ENCODE measurements at places on chromosomes 4 and X.

DNA sequence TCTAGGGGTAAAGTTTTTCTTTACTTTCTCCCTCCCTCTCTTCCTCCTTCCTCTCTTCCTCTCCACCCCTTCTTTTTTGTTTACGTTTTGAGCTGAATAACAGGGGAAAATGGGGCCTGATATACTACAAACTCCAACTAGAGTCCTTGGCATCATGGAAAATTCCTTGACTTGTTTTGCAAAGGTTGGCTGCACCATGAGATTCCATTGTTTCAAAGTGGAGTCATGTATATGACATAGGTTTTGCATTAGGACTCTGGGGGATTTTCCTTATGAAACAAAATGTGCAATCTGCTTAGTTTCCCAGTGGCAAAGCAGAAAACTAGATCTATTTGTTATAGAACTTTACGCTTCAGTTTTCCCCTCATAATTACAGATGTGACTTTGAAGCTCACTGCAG is 233.5 kb upstream of the PGRMC2 start:
- DNase-seq = no peak

GRCh38 chr4:32745351-32745750 is 2025.2 kb downstream of the PCDH7 start:
- no peak for DNase-seq

DNA sequence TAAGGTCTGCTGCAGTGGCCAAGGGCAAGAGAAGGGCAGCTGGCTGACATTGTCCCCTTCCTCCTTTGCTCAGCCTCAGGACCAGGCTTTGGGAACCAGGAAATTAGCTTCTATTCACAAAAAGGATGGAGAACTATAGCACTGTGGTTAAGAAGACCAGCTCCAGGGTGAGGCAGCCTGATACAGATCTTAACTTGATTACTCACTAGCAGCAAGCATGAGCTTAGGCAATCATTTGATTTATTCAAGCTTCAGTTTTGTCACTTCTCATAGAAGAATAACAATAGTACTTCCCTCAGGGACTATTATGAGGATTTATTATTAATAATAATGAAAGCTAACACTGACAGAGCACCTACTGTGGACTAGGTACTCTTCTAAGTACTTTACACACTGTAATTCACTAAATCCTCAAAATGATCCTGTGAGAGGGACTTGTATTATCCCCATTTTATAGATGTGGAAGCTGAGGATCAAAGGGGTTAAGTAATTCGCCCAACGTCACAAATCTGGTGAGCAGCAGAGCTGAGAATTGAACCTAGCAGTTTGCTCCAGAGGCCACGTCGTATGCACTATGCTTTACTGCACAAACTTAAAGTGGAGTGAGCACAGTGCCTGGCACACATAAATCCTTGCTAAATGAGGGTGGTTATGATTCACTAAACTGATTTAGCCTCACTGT is 130.4 kb upstream of the PAK3 start:
- DNase-seq = no peak

DNA sequence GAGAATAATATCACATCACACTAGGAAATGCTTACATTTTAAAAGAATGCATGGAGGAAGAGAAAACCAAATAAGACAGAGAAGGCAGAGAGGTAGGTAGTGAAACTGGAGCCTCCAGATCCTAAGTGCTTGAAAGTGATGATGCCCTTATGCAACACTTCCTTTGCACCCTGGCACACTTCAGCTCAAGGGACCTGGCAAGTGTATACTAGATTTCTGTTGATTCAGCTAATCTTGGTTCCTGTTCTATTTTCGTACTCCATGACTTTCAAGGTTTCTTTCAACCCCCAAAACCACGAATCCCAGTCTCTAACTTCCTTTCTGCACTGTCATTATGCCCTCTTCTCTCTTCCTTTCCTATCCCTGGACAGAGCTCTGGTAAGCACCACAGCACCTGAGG is 36.9 kb upstream of the SH3KBP1 start:
- DNase-seq = no peak

GRCh38 chr4:102263024-102263787 is 82.1 kb downstream of the SLC39A8 start:
- DNase-seq = no peak

GRCh38 chr4:59583845-59584568 is 1616.1 kb upstream of the ADGRL3 start:
- no peak for DNase-seq

DNA sequence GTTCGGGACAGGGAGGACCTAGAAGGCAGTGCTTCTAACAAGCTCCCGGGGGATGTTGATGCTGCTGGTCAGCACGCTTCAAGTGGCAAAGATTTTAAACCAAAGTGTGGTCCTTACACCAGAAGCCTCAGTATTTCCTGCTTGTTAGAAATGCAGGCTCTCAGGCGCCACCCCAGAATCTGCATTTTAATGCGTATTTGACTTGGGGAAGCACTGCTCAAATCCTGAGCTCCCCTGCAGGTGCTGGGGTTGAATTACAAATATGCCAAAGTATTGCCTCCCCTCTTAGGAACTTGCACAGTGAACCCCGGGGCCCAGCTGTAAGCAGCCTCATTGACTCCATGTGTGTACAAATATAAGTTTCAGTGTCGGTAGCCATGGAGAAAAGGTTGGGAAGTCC is 70.8 kb upstream of the RAI2 start:
- no peak for DNase-seq

DNA sequence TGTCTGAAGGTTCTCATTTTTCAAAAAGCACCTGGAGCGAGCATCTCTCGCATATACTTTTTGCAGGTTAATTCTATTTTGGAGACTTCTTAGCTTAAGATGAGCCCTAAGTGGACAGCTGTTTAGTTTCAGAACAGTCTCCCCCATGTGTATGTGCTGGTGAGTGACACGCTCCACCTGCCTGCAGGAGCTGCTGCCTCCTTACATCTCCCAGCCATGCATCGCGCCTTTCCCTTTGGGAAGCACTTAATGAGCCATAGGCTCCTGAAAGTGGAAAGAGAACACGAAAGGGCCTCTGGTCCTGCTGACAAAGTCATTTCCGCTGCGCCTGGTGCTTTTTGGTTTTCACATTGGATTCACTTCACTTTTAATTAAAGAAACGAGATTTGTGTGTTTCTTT is 56.1 kb downstream of the TRIML2 start:
- no peak for DNase-seq

DNA sequence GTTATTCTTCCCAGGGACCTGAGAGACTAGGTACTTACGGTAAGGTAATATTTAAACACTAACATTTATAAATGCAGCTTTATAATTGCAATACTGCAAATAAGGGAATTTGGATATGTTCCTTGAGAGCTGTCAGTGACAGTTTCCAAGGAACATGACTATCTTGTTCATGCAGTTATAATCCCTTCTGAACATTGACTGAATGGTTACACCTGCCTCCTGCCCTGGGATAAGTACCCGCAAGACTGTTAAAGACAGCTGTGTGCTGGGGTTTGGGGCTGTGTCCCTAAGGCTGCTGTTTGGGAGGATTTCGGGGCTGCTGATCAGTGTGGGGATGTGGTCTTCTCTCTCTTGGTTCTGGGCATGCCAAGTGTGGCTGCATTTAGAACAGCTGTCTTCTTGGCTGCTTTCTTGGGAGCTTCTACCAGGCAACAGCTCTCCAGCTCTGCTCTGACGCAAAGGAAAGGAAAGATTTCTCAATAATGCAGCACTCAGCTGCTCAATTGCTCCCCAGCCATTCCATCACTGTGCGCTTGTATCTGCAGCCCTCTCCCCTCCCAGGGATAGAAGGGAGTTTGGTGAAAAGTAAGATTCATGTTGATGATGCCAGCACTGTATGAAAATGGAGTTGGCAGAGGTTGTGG is 298.8 kb upstream of the TAPT1 start:
- no peak for DNase-seq

- no peak for DNase-seq
Measured at GRCh38 chr4:183424109-183424744, 20.2 kb upstream of the CDKN2AIP start.

GRCh38 chr4:87032884-87033533 is 98.2 kb downstream of the AFF1 start:
- no peak for DNase-seq

GRCh38 chr4:122017296-122017695 is 65.4 kb upstream of the TRPC3 start:
- no peak for DNase-seq

- peak; percentile 66 for DNase-seq
Measured at GRCh38 chrX:41009850-41010846, 75.1 kb upstream of the USP9X start.

DNA sequence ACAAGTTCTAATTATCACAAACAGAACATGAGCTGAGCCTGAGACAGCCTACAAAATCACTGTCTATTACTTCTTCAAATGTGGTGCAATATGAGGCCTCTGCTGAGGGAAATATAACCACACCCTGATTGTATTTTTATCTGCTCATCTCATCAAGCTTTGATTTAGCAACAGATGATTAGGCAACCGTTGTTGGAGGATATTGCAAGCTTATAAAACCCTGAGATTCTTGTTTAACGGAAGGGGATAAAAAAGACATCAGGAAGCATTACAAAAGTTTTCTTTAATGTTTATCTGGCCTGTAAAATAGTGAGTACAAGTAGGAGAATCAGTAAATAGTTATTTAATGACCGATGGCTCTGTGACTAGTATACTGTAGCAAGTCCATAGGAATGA is 108.5 kb downstream of the ZNF330 start:
- DNase-seq = no peak

GRCh38 chr4:105895583-105896460 is 551 bp downstream of the NPNT start:
- no peak for DNase-seq

DNA sequence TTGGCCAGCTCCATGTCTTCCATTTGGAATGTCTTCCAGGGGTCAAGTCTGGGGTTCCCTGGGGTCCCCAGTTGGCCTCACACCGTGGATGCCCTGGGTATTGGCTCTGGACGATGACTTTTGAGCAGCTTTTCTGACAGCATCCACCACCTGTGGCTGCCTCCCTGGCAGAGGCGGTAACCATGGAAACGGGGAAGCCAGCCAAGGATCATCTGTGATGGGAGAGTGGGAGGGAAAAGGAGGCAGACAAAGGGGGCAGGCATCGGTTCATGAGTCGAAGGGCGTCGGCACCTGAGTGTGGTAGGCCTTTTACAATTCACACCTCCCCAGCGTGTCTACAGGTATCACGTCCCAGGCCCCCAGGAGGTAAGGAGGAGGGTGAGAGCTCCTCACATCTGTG is 152.2 kb downstream of the ASMT start:
- DNase-seq = peak; percentile 45

DNA sequence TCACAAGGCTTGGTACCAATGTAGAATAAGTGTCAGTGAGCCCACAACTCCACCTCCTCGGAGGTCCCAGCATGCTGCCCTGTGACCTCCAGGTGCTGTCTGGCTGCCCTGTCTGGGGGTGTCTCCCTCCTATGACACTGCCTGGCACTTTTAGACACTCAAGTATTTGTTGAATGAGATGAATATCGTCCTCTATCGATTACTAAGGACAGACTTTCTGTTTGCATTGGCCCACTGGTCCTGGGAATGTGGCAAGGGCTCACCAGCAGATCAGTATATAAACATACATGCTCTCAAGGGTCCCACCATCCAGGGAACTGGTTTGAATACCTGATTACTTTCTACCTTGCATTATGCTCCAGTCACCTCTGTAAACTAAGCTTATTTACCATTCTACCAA is 333.0 kb downstream of the NR3C2 start:
- no peak for DNase-seq

GRCh38 chr4:183729069-183729406 is 69.9 kb downstream of the TRAPPC11 start:
- no peak for DNase-seq

DNA sequence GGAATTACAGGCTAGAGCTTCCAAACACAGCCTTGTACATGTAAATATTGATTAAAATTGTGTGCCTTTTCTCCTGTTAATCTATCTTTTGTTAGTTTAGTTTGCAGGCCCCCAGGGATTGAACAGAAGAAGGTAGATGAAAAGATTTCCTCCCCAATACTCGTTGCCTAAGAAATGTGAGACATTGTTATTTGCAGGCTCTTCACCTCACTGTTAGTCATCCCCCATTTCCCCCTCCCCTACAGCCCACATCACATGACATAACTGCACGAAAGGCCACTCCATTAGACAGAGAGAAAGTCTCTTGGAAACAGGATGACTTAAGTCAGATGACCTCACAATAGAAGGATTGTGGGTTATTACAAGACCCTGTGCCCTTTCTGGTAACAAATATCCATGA is 13.3 kb upstream of the MID1 start:
- no peak for DNase-seq

DNA sequence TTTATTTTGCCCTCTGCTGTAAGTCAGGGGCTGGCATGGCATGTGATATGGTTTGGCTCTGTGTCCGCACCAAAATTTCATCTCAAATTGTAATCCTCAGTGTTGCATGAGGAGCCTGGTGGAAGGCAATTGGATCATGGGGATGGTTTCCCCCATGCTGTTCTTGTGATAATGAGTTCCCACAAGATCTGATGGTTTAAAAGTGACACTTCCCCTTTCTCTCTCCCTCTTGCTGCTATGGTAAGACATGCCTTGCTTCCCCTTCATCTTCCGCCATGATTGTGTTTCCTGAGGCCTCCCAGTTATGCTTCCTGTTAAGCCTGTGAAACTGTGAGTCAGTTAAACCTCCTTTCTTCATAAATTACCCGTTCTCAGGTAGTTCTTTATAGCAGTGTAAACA is 72.0 kb upstream of the MSX1 start:
- DNase-seq = no peak

GRCh38 chrX:120566817-120567216 is 6.1 kb upstream of the CUL4B start:
- DNase-seq = no peak

Data from dorsolateral prefrontal cortex (tissue), 122 donors.